Daoy (cell line): ENCODE measurements at places on chromosomes 3 and 15. TPM values are rescaled to one million over a fixed set of nuclear protein-coding genes. Genes with fewer than 3 reads are reported as not detected.

CCR8 gene
- not detected in 2 replicates for total RNA-seq

DNA sequence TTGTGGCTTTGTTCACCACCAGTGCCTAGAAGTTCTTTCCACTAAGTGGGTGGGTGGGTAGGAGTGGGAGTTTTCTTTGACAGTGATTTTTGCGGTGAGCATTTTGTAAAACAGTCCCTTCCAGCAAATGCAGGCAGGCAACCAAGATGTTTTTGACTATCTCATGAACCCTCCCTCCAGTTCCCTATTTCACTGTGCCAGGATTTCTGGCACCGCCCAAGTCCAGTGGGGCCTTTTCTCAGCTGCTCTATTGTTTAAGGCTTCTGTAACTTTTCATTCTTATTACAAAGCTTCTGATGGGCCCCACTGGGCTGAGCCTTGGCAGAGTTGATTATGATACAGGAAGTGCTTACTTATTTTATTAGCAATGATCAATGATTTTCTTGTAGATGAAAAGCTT, 236.0 kb downstream of the EDEM1 start:
- DNase-seq, result no peak

GRCh38 chr15:31403096-31403495, 76.5 kb downstream of the KLF13 start:
- DNase-seq, result no peak

SLC2A2 gene
- total RNA-seq, result not detected in 2 replicates
